Cerebellum (tissue), 4 donors: ENCODE measurements at places on chromosomes 16 and 17. TPM values are rescaled to one million over a fixed set of nuclear protein-coding genes. Genes with fewer than 3 reads are reported as not detected.

DNA sequence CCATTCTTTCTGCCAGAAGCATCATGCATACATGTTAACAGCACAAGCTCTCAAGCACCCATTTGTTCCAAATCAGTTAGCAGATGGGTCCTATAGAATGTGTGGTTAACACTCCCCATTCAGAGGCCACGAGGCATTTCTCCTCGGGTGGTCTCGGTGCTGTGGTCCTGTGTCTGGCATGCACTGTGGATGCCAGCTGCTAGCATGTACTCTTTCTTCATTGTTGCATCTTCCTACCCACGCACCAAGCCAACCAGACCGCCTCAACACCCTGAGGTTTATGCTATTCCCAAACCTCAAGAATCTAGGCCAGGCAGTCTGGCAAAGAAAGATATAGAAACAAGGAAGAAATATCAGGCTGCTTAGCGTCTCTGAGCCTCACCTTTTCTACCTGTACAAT, 27.8 kb upstream of the MRTFB start:
- DNase-seq: no peak

DNA sequence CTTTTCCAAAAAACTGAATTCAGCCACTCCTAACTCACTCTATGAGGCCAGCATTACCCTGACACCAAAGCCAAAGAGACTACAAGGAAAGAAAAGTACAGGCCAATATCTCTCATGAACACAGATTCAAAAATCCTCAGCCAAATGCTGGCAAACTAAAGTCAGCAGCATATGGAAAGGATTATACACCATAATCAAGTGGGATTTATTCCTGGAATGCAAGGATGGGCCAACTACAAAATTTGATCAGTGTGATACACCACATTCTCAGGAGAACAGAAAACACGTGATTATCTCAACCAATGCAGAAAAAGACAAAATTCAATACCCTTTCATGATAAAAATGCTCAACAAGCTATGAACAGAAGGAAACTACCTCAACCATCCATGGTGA, 7.7 kb upstream of the AATK start:
- DNase-seq: no peak

DNA sequence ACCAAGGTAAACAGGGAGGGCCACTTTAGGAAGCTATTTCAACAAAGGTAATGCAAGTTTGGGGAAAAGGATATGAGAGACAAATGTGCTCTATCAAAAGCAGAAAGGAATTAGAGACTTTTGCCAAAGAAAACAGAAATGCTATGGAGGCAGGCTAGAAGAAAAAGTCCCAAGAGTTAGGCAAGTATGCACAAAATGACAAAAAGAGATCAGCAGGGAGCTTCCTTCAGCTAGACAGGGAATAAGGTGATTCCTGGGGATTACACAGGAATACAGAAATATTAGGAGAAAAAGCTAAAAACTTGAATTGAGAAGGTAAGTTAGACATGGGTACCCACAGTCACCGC, 2.4 kb downstream of the FXR2 start:
- no peak for DNase-seq

DNA sequence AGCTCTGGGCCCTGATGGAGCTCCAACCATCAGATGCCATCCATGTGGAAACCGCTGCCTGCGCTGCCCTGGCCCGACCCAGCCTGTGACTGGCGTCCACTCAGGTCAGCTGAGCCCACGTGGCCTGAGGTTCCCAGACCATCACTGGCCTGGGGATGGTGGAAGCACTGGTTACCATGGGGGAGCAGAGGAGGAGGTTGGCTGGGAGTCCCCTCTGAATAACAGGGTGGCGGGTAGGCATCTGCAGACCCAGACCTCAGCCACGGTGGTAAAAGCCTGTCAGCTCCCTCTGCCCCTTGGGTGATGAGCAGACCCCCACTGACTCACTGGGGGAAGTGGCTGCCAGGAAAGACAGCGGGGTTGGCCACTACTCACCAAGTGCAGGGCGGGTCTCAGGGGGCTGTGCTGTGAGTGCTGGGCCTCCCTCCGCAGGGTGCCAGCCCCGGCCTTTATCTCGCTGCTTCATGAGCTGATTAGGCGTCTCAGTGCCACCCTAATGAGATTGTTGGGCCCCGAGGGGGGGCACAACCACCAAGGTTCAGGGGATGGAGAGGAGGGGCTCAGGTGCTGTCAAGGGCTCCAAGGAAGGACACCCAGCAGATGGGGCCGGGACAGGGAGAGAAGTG, at the start of gene PDE6G:
TSS of gene PDE6G (minus strand) at position 425 of the 626 bp plus-strand sequence. CDS start 3,237 bp downstream, outside the sequence.
- DNase-seq: no peak

DNA sequence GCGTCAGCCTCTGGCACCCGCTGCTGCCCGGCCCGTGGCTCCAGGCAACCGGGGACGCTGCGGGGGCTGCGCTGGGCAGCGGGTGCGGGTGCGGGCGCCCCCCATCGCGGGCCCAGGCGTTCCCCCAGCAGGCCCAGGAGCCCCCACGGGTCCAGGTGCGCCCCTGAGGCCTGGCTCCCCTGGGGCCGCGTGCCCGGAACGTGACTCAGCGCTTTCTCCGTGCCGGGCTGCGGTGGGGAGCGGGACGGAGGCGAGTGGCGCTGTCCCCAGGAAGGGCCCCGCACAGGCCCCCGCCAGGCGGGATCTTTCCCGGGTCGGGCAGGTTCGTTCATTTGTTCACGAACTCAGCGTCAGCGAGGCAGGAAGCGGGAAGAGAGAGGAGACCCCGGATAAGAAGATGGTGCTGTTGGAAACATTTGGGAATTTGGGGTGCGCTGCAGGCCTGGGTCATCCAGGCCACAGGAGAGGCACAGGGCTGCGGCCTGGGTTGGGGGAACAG, 18.4 kb upstream of the EXOC7 start:
- no peak for DNase-seq

DNA sequence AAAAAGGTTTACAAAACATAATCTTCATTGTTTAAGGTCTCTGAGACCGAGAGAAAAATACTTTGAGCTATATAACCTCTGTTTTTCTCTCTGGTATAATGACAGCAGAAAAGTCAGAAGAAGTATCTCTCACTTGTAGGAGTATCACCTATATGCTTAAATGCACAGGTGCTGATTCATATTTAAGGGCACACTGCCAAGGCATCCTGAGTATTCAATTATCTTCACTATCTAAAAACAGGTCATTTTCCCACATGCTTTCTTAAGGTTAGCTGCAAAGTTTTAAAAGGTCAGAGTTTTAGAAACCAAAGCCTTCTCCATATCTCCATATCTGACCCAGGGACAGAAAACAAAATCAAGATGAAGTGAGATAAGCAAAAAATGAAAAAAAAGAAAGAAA, 99.3 kb upstream of the C17orf78 start:
- no peak for DNase-seq

DNA sequence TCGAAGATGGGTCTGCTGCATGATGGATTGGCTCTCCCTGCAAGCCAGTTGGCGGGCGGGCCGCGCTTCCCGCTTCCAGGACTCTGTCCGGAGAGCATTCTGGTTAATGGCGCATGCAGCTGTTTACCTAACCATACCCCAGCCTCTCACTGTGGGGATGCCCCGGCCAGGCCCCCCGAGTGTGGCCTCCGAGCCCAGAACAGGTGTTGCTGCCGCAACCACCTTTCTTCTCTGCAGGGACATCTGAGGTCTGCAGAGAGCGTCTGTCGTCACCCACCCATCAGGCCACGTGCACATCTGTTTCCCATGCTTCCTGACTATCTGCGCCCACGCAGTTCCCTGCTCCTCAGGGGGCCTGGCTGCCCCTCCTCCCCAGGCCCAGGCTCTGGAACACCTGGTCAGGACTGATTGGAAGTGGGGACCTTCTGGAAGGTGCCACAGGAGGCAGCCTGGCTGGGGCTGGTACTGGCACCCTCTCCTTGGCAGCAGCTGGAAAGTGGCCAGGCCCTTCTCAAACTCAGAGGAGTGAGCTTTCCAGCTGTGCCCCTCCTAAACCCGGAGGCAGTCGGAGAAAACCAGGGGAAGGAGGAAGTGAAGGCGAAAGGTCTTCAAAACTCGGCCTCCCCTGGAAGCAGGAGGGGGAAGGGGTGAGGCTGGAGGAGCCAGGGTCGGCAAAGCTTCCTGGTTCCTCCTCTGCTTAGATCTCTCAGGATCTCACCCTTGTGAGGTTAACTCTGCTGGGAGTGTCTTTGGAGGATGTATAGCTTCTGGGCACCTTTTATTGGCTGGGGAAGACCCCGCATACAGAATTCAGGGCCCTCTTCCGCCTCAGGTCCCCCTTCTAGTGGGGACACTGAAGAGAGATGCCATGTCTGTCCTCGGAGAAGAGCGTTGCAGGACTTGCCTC, 64.5 kb upstream of the CIBAR2 start:
- DNase-seq: no peak

GRCh38 chr17:41785859-41786226, 668 bp downstream of the JUP start:
- DNase-seq: no peak

UBALD1 gene
- total RNA-seq: 3.6 TPM

NPB gene
- total RNA-seq: 2.8 TPM

OR3A3 gene
- total RNA-seq: not detected

KRT40 gene
- not detected for total RNA-seq

CCL5 gene
- 0.45 TPM for total RNA-seq

CCL3 gene
- total RNA-seq: 4.9 TPM
